H54 (cell line): ENCODE measurements at places on chromosomes 5 and 9.
A peak's percentile ranks its signal among the peaks of the same experiment; 100 is the strongest.

DNA sequence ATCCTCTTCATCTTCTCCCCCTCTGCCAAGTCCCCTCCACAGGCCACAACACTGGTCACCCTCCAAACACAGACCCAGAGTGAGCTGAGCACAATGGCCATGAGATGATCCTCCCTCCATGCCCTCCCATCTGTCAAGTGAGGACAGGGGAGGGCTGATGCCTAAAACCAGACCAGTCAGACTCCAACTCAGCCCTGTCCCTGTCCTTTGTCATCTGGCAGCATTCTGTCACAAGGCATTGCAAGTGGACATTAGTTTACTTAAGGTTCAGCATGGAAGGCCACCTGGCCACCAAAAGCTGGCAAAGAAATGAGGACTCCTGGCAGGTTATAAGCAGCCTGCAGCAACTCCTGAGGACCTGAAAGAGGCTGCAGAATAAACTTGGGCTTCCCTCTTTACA, 136.2 kb upstream of the SLC30A5 start:
- DNase-seq, result no peak

DNA sequence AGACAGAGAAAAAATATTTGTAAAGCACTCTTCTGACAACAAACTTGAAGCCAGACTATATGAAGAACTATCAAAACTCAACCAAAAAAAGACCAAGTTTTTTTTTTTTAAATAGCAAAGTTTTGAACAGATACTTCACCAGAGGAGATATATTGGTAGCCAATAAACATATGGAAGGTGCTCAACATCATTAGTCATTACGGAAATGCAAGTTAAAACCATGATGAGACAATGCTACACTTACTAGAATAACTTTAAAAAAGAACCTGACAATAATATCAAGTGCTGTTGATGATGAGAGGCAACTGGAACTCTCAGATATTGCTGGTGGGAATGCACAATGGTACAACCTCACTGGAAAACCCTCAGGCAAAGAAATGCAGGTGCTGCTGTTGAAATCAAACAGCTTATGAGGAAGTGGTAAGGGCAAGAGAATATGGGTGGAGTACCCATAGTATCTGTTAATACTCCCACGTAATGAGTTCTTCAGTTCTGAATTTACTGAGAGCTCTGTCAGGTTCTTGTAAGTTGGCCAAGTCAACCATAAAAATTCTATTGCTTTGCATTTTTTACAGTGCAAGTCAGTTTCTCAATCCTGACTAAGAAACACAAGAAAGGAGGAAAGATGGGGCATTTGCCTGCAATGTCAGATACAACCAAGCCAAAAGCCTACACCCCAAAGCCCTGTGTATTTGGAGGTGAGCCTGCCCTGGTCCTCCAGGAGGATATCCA, 87.3 kb upstream of the GNAQ start:
- DNase-seq, result no peak

- no peak for DNase-seq
These were observed 173.8 kb downstream of the AUH start for GRCh38 chr9:91187965-91188344.

DNA sequence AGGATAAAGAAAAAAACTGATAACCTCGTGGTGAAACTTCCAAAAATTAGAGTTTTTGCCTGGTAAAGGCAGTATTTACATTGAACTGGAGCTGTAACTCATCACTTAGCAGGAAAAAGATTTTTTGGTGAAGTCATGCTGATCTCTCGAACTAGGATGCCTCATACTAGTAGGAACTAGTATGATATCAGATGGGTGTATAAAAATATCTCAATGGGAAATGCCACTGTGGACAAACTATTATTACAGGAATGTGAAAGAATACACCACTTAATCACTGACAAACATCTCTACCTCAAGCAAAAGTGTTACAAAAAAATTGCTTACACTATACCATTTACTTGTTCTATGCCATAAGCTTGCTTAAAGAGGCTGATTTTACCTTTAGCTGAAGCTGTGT, 28.4 kb downstream of the RFX3 start:
- DNase-seq, result no peak

GRCh38 chr5:96064877-96065276, 103.2 kb upstream of the ELL2 start:
- DNase-seq, result no peak

GRCh38 chr5:130720355-130720754, 444.7 kb downstream of the HINT1 start:
- DNase-seq, result peak; percentile 6

DNA sequence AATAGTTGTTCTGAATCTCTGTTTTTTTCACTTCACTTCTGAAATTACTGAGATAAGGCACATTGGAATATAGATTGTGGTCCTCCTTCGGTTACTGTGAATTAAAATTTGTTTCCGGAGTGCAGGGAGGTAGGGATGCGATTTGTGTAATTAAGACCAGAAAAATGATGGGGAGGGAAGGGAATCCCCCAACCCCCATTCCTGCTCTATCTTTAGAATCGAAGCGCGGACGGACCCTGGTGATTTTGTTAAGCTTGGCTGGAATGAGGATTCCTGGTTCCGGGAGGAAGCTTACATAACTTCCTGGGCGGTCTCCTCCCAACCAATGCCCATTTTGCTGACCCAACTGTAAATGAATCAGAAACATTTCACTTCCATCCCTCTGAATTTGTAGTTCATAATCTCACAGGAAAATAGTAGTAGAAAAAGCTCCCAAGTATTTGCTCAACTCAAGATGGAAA, 220.1 kb upstream of the MSX2 start:
- DNase-seq, result peak; percentile 36

GRCh38 chr9:90808890-90809685, 7.5 kb downstream of the SYK start:
- no peak for DNase-seq

- DNase-seq, result no peak
These were observed 159.4 kb upstream of the FST start for GRCh38 chr5:53321073-53321472.

DNA sequence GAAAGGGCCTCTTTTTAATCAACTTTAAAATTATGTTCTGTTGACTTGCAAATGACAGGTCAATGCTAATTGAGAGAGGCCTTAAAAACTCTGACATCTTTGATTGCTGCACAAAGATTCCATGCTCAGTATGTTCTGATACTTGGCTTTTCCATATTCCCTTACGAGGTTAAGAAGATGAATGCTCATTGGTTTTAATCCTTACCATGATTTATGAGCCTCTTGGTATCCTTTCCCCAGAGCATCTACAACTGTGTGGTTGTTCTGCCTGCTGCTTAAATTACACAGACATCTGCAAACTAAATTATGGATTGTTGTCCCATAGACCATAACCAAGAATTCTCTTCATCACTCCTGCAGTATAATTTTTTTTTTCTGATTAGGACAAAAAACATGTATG, 352.6 kb downstream of the CDH12 start:
- DNase-seq, result no peak

GRCh38 chr5:21165344-21165743, 1177.3 kb upstream of the CDH18 start:
- no peak for DNase-seq

GRCh38 chr9:131031005-131031641, 22.1 kb downstream of the LAMC3 start:
- no peak for DNase-seq

GRCh38 chr5:176822041-176822792, 11.9 kb downstream of the UNC5A start:
- peak; percentile 54 for DNase-seq

DNA sequence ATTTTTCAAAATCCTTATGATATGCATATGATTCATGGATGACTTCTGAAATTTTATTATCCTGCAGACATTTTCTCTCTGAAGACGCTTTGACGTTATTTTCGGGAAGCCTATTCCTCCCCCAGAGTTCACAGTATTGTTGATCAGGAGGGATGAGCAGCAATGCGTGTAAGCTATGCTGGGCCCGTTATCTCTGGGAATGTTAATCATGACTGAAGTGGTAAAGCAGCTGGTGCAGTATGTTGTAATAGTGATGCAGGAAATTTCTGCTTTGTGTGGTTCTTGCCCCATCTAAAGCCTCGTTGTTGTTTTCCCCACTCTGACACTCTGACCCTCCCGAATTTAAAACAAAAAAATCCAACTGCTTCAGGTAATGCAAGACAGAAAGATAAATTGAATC, 1797.8 kb upstream of the WWC1 start:
- DNase-seq, result no peak

- no peak for DNase-seq
These were observed 43.2 kb upstream of the PIK3R1 start for GRCh38 chr5:68172314-68172713.

DNA sequence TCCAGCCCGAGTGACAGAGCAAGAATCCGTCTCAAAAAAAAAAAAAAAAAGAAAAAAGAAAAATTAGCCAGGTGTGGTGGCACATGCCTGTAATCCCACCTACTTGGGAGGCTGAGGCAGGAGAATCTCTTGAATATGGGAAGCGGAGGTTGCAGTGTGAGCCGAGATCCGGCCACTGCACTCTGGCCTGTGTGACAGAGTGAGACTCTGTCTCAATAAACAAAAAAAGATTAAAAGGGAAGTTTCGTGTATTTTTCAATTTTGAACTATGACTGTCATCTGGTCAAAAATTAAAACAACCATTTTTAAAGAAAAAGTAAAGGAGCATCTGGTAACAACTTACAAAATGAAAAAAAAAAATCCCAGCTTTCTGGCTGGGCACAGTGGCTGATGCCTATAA, 36.3 kb upstream of the PLIN2 start:
- no peak for DNase-seq

GRCh38 chr9:124779368-124780059, 2.6 kb downstream of the OLFML2A start:
- DNase-seq, result peak; percentile 99

- no peak for DNase-seq
These were observed 23.7 kb downstream of the SLC22A5 start for GRCh38 chr5:132392978-132393825.

- DNase-seq, result no peak
These were observed at the start of gene GPX8 for GRCh38 chr5:55159763-55160492. Gene GPX8, plus strand, starts transcription at chr5:55160171. Its CDS starts 22 bp downstream, at chr5:55160193.

GRCh38 chr5:163033656-163034055, 403.7 kb upstream of the CCNG1 start:
- DNase-seq, result no peak

DNA sequence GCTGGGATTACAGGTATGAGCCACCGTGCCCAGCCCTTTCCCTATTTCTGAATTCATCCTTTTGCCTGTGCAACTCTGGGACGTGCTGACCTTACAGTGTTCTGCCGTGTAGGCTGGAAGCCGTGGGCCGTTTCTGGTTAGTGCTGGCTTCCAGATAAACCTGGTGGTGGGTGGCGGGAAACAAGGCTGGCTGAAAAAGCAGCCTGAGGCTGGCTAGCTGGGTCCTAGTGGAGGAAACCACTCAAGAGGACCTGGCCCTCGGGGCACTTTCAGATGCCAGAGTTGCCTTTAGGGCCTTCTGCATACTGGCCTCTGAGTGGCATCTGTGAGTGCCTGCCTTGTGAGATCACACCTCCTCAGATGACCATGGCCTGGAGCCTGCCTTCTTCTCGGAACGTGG, 26.9 kb downstream of the GALNT12 start:
- no peak for DNase-seq

GRCh38 chr5:60700416-60700757, 421 bp upstream of the DEPDC1B start:
- DNase-seq, result no peak

DNA sequence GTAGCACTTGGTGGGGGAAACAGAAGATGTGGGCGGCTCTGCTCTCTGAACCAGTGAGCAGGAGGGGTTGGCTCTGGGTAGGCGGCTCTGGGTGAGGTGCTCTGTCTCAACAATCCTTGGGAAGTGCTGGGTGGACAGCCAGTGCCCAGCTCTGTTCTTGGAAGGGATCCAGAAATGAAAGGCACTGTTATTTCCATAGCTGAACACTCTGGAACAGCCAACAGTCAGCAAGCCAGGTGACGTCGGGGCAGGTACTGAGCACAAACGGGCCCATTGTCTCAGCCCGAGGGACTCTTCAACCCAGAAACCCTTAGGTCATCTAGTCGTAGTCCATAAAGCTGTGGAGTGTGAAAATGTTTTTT, 36.3 kb downstream of the OLFM1 start:
- DNase-seq, result no peak

DNA sequence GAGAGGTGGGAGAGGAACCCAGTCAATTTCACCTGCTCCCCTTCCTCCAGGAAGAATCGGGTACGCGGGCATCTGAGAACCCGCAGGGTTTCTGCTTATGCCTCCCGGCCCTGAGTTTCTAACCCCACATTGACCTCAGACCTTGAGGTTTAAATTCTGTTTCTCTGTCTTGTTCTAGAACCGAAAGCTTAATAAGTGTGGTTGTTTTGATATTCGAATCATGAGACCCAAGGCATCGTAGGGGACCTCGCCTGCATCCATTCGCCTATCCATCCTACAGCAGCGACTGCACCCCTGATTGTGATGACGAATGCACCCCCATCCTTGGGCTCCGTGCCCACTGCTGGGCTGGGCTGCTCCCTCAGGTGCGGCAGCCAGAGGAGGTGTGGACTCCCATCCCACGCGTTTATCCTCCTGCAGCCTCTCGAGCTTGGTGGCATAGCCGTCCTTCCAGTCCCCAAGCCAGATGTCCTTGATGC, 80.8 kb upstream of the IER5L start:
- DNase-seq, result no peak

- DNase-seq, result no peak
These were observed 700 bp downstream of the CDO1 start for GRCh38 chr5:115815693-115816225.

GRCh38 chr5:149656576-149657182, 73.4 kb upstream of the PPARGC1B start:
- no peak for DNase-seq

DNA sequence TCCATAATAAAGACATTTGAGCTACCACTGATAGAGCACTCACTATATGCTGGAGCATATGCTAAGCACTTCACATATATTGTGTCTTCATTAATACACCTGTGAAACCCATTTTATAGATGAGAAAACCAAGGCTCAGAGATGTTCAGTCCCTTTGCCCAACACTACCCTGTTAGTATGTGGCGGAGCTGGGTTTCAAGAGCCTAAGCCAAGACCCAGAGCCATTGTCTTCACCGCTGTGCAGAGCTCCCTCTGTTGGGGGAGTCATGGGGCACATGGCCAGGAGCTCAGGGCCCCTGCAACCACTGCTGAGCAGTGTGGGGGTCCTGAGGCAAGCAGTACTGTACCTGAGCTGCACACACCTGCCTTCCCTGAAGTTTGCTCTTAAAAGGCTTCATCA, 37.3 kb upstream of the SLC25A51 start:
- DNase-seq, result no peak

DNA sequence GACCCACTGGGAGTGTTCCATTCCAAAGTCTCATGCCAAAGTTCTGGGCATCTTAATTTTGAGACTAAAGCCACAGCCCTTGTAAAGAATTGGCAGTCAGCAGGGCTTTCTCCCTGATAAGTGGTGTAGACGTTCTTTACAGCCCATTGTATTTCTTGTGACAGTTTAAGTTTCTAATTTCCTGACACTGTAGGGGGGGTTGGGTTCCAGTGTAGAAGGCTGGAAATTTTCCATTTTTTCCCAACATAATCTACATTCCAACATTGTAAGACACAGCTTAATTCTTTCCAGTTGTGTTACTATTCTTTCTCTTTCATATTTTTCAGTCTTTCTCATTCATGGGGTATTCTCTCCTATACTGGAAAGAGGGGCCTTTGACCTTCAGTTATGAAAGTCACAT, 121.1 kb downstream of the FBXL7 start:
- DNase-seq, result no peak

- no peak for DNase-seq
These were observed 33.4 kb downstream of the PCDHGC5 start for GRCh38 chr5:141522301-141522700.

- DNase-seq, result no peak
These were observed 156.9 kb downstream of the TRIM32 start for GRCh38 chr9:116843863-116844620.
